ENCODE measurements at places on chromosomes 13 and 19. TPM values are rescaled to one million over a fixed set of nuclear protein-coding genes. Genes with fewer than 3 reads are reported as not detected.

Gene SBK3
- 0.58 TPM for total RNA-seq

Gene GNA15
- total RNA-seq: not detected

Gene SHC2
- total RNA-seq: under 0.01 TPM

Gene STAP2
- 18.4 TPM for total RNA-seq

Gene SYCN
- not detected for total RNA-seq

Gene ZNF497
- total RNA-seq: not detected

Gene ADAT3
- total RNA-seq: 6.3 TPM

Gene NLRP9
- not detected for total RNA-seq

Gene FFAR3
- not detected for total RNA-seq

Gene PAK4
- total RNA-seq: 14.7 TPM

Gene ZNF426
- 9.7 TPM for total RNA-seq

Gene ACP7
- not detected for total RNA-seq

Gene LSR
- 0.86 TPM for total RNA-seq

Gene ZNF442
- 0.86 TPM for total RNA-seq

Gene WDR88
- total RNA-seq: not detected

Gene SUPT5H
- 59.7 TPM for total RNA-seq

Gene DNAAF3
- total RNA-seq: 0.71 TPM

Gene FCGBP
- not detected for total RNA-seq

Gene TUBA3C
- total RNA-seq: not detected

Gene KLK12
- total RNA-seq: not detected

Gene CASP14
- total RNA-seq: not detected

Gene EPSTI1
- total RNA-seq: 3.2 TPM

Gene ZNF682
- 0.86 TPM for total RNA-seq

Gene CDC34
- 59.4 TPM for total RNA-seq

Gene DACT3
- 4.0 TPM for total RNA-seq

Gene CADM4
- total RNA-seq: 2.6 TPM

Gene CRB3
- not detected for total RNA-seq

Gene SOX1
- total RNA-seq: not detected

Gene FAM124A
- 2.9 TPM for total RNA-seq

Gene SH2D3A
- total RNA-seq: 0.18 TPM

Gene CNN1
- total RNA-seq: 5.5 TPM

Gene FXYD7
- total RNA-seq: not detected

Gene DMAC2
- 56.0 TPM for total RNA-seq

Gene CYP2B6
- not detected for total RNA-seq

Gene CEACAM8
- total RNA-seq: not detected

Gene LAIR1
- not detected for total RNA-seq

Gene ZNF709
- total RNA-seq: 1.7 TPM

Gene TTYH1
- not detected for total RNA-seq

Gene PSG7
- total RNA-seq: not detected

Gene ABCA7
- total RNA-seq: 2.3 TPM

Gene LYPD5
- not detected for total RNA-seq

Gene LILRB3
- not detected for total RNA-seq

Gene ERFL
- not detected for total RNA-seq

Gene FSD1
- total RNA-seq: 14.4 TPM

Gene ZNF790
- 1.7 TPM for total RNA-seq

Gene SIGLECL1
- not detected for total RNA-seq

Gene ZNF599
- 14.4 TPM for total RNA-seq
